ENCODE measurements at places on chromosomes 4 and X. TPM values are rescaled to one million over a fixed set of nuclear protein-coding genes. Genes with fewer than 3 reads are reported as not detected.

Gene DUX4
- total RNA-seq, result not detected

Gene TRIML2
- 41.3 TPM for total RNA-seq

Gene CSN3
- total RNA-seq, result not detected

Gene AFF2
- total RNA-seq, result under 0.01 TPM

Gene GLOD5
- total RNA-seq, result not detected

Gene YY2
- 0.98 TPM for total RNA-seq

Gene CCDC120
- 9.3 TPM for total RNA-seq

Gene ATP6AP2
- 94.6 TPM for total RNA-seq

Gene SMPX
- not detected for total RNA-seq

Gene NDST3
- total RNA-seq, result 2.3 TPM

Gene STK32B
- 0.98 TPM for total RNA-seq

Gene POU4F2
- not detected for total RNA-seq

Gene CLDN34
- not detected for total RNA-seq

Gene CD40LG
- not detected for total RNA-seq

Gene FGA
- not detected for total RNA-seq

Gene SASH3
- total RNA-seq, result not detected

Gene EOLA1
- 15.7 TPM for total RNA-seq

Gene MAGEE2
- total RNA-seq, result not detected

Gene LPAR4
- not detected for total RNA-seq
